ENCODE measurements at places on chromosomes 2 and 18. TPM values are rescaled to one million over a fixed set of nuclear protein-coding genes. Genes with fewer than 3 reads are reported as not detected.

The ACMSD gene
- not detected for total RNA-seq

The SCYGR2 gene
- total RNA-seq, result not detected

The PROKR1 gene
- 0.08 TPM for total RNA-seq

The UXS1 gene
- total RNA-seq, result 23.3 TPM

- no peak for DNase-seq
Observed at GRCh38 chr2:24365826-24366225, 5.5 kb upstream of the ITSN2 start.

DNA sequence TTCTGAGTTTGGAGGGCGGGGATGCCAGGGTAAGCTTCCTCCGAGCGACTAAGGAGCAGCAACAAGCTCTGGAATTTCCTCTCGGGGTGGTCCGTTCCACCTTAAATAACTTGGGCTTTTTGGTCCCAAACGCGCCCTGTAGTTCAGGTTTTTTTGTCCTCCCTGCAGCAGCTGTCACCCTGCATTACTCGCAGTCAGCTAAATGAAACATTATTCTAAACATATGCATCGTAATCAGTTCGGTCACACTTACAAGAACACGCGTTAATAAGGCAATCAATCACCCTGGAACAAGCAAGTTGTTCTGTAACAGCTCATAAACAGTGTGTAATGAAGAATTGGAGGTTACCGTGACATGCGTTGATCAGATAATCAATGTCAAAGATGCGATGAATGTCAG lies 8.3 kb downstream of the EVX2 start:
- DNase-seq, result no peak

DNA sequence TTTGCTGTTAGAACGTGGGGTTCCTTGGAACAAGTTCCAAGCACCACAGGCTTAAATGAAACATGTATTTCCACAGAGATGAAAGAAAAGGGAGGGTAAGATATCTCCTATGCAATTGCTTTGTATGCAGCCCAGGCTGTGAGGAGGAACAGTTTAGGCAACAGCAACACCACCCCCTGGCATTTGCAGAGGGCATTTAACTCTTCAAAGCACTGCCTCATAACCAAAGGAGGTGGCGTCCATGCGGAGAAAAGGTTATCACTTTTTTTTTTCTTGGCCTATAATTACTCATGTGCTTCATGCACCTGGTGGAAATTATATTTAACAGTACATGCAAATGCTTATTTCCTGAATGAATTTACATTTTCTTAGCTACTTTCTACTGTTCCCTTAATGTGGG lies 286.0 kb downstream of the LPIN1 start:
- DNase-seq, result no peak

GRCh38 chr18:79070486-79070885 lies 1.3 kb downstream of the ATP9B start:
- no peak for DNase-seq

DNA sequence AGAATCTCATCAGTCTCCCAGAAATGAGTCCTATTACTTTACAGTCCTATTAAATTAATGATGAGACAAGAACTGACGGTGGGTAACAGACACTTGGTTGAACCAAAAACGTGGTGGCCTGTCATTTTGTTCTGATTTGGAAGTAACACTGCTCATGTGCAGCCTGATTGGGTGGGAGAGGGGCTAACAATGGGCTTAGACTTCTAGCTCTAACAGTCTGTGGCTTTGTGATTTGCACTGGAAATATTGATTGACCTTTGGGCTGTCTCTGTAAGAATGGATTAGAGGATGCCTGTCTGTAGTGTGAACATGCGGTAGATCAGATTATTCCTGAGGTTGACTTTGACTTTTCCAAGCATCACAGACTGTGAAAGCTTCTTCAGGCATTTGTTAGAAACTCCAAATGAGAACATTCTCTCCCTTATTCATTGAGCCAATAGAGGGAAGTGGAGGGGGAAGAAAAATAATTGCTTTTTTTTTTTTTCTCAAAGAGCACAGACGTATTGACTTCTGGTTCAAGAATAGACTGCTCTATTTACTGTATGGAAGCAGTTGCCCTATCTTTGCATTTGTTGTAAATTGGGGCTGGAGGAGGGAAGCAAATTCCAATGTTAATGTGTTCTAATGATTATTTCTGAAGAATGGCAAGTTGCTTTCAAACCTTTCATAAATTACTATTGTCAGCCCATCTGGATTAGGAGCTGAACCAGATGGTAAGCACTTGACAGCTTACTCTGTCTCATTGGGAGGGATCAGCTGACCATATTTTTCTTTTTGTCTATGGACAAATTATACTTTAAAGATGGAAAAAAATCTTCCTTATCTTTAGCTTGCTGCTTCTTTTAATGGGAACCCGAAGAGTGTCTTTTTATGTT lies 85.8 kb upstream of the TTN start:
- no peak for DNase-seq

DNA sequence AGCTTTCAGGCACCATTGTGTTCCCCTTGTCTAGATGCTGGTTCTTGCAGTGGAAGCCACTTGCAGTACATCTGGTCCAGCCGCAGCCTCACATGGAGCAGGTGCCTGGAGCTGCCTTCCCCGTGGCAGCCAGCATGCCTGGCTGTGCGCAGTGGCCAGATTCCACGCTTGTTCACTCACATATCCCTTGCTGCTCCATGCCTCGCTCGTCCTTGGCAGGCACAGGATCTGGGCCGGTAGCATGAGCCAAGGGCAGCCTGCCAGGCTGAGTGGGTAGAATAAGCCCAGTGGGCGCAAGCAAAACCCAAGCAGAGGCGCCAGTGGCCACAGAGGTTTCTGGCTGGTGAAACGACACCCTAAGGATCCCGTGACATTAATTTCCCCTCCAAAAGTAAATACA lies 20.6 kb downstream of the TMX3 start:
- DNase-seq, result no peak

- DNase-seq, result no peak
Observed at GRCh38 chr2:72695676-72696075, 130.2 kb downstream of the EXOC6B start.

DNA sequence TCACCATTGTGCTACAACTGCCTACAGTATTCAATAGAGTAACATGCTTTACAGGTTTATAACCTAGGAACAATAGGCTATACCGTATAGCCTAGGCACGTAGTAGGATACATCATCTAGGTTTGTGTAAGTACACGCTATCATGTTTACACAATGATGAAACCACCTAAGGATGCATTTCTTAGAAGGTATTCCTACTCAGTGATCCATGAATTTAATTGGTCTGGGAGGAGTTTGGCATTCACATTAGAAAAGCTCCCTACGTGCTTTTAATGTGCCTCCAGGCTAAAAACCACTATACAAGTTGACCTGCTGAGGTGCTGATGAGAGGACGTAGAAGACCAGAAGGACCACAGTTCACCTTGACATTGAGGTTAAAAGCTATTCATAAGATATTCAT lies 154.5 kb upstream of the LRRTM1 start:
- no peak for DNase-seq

- no peak for DNase-seq
Observed at GRCh38 chr2:159882130-159882745, 84.2 kb upstream of the CD302 start.

DNA sequence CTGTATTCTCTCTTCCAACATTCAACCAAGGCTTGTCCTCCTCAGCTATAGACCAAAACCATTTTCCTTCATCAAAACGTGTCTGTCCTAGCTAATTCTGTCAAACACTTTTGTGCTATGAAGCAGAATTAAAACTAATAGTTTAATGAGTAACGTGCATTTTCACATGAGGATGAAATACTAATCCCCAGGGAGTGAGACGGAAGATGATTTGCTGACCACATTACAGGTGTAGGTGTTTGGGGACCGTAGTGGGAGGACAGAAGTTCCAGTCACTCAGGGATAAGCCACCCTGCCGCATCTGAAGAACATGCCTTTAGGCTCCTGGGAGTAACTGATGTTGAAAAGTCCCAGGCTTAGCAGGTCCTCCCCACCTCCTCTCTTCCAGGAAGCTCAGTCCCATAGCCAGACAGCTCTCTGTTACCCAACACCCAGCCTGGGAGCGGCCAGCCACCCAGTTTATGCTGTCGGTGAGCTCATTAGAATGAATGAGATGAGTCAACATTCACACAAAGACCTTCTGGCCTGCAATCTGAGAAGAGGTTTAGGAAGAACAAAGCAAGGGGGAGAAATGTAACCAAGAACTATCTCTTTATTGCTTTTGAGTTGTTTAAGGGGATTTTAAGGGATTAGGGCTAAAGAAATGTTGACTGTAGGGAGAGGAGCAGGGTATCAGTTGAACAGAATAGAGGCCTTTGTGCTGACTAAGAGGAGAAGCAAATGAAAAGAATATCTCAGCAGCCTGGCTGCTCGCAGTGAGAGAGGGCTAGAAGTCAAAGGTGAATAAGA lies 122.5 kb downstream of the FOXI3 start:
- DNase-seq, result no peak

GRCh38 chr2:25323042-25323514 lies 18.6 kb downstream of the DNMT3A start:
- DNase-seq, result no peak

All from cardiac septum (tissue), 1 donor.